ENCODE measurements at places on chromosomes 13 and 19.

- DNase-seq = no peak
Measured at GRCh38 chr19:16518061-16518460, 21.9 kb downstream of the C19orf44 start.

DNA sequence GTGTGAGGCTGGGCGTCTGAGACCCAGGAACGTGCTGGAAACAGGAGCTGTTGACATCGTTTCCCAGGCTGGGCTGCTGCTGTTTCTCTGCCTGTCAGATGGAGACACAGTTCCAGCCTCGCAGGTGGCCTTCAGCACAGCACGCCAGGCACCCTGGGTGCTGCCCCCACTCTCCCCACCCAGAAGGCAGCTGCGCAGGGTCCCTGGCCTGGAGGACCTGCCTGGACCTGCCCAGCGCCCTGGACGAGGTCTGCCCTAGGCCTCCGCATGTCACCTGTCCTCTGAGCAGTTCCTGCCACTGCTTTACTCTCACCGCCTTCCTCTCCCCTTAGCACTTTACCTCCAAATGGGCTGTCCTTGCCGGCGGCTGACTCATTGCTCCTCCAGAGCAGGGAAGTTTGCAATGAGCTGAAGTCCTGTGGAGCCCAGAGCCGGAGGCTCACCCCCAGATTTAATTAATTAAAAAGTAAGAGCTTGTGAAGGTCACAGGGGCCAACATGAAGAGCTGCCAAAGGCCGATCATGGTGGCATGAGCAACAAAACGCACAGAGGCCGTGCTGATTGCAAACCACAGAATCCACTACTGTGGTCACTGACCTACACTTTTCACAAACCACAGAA is 32.2 kb downstream of the C13orf46 start:
- DNase-seq = no peak

- DNase-seq = no peak
Measured at GRCh38 chr19:18745012-18745735, 45.9 kb downstream of the COMP start.

DNA sequence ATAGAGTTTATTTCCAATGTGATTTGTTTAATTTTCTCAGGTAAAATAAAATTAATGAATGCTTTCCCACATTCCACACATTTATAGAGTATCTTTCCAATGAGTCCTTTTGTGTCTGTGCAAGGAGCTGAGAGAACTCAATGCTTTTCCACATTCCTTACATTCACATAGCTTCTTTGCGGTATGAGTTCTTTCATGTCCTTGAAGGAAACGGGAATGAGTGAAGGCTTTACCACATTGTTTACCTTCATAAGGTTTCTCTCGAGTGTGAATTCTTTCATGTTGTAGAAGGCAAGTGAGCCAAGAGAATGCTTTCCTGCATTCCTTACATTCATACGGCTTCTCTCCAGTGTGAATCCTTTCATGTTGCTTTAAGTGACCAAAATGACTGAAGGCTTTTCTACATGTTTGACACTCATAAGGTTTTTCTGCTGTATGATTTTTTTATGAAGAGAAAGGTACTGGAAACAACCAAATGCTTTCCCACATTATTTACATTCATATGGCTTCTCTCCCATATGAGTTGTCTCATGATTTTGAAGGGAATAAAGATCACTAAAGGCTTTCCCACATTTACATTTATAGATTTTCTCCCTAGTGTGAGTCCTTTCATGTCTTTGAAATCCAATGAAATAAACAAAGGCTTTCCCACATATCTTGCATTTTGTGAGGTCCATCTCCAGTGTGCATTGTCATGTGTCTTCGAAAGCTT is 14.4 kb upstream of the ZNF442 start:
- DNase-seq = no peak

- DNase-seq = no peak
Measured at GRCh38 chr13:20219577-20219976, 12.5 kb downstream of the GJB6 start.

DNA sequence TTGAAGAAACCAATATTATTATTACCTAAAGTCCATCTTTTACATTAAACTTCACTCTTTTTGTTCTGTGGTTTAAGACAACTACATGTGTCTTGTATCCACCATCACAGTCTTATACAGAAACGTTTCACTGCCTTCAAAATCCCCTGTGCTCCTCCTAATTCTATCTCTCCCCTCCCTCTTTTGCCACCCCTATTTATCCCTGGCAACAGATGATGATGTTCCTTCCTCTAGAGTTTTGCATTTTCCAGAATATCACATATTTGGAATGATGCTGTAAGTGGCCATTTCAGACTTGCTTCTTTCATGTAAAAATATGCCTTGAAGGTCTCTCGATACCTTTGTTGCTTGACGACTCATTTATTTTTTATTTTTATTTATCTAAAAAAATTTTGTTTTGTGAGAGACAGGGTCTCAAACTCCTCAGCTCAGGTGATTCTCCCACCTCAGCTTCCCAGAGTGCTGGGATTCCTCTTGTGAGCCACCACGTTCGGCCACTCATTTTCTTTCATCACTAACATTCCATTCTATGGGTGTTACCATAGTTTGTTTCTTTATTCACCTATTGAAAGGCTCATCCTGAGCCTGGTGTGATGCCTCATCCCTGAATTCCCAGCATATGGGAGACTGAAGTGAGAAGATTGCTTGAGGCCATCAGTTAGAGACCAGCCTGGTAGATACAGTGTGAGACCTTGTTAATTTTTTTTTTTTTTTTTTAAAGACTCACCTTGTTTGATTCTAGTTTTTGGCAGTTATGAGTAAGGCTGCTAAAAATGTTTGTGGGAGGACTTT is 8.4 kb downstream of the ZNF763 start:
- DNase-seq = no peak

DNA sequence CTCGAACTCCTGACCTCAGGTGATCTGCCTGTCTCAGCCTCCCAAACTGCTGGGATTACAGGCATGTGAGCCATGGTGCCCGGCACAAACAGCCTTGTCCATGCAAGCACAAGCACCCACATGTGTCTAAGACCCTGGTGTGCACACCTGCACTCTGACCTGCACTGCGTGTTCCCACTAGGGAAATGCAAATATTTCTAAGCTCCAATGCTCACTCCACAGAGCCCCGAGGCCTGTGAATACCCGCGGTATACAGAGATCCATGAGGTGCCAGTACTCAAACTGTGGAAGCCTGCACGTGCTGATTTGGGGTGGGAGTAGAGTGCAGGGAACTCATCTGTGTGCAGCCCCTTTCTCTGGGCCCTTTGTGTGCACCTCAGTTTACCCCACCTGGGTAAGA is 14.7 kb downstream of the GADD45B start:
- no peak for DNase-seq

GRCh38 chr19:19711934-19712828 is 20.7 kb downstream of the ZNF14 start:
- no peak for DNase-seq

DNA sequence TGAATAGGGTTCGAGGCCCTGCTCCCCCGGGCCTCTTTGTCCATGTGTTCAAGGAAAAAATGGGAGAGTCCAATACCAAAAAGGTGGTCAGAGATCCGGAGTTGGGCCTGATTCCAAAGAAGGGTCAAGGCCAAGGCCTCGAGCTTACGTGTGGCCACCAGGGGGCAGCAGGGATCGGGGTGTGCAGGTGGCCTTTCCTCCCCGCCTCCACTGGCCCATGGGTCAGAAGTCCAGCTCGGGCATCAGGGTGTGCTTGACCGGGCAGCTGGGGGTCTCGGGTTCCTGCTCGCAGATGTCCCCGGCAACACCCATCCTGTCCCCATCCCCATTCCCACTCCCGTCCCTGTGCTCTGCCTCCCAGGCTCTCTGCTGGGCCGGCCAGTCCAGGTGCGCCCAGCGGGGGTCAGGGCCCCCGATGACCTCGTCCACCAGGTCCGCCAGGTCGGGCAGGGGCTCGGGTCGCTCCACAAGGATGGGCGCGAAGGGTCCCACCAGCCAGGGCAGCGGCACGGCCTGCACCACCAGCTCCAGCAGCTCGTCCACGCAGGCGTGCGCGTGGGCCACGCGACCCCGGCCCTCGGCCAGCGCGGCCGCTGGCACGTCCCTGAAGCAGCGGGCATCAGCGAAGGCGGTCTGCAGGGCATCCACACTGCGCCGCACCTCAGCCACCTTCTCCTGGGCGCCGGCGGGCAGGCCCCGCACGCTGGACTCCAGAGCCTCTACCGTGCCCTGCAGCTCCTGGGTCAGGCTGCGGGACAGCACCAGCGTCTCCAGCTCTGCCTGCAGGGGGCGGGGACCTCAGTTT is 5.2 kb upstream of the PLIN4 start:
- no peak for DNase-seq

DNA sequence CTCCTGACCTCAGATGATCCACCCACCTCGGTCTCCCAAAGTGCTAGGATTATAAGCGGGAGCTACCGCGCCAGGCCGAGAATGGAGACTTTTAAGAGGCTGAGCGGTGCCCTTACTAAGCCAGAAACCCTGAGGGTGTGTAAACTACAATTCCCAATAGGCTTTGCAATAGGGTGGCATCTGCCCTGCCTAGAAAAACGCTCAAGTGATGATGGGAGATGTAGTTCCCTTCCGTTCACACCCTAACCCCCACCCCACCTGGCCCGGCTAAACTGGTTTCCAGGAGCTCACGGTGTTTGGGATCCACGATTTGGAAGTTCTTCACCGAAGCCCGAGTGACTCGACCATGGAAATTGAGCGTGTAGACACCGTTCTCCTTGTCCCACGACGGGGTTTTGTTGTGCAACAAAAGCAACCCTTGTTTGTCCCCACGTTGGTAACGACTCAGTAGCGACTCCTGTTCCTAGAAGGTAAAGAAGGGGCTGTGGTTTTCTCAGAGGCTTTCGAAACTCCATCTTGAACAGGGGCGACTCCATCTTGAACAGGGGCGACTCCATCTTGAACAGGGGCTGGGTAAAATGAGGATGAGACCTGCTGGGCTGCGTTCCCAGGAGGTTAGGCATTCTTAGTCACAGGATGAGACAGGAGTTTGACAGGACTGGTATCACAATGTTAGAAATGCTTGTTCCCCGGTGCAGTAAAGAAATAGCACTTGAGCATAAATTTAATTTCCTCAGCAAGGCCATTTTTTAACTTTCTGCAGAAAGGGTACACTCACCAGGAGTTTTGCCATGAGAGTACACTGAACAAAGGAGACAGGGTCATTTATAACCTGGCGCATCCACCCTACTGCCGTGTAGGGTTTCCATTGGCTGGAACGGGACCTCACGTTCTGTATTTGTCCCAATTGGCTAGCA is 9.8 kb downstream of the PPP1R15A start:
- no peak for DNase-seq

DNA sequence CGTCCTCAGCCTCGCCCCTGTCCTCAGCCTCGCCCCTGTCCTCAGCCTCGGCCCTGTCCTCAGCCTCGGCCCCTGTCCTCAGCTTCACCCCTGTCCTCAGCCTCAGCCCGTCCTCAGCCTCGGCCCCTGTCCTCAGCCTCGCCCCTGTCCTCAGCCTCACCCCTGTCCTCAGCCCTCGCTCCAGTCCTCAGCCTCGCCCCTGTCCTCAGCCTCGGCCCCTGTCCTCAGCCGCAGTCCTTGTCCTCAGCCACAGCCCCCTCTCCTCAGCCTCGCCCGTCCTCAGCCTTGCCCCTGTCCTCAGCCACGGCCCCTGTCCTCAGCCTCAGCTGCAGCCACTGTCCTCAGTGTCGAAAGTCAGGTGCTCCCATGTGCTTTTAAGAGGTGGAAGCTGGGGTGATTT is 10.5 kb downstream of the C13orf46 start:
- DNase-seq = no peak

DNA sequence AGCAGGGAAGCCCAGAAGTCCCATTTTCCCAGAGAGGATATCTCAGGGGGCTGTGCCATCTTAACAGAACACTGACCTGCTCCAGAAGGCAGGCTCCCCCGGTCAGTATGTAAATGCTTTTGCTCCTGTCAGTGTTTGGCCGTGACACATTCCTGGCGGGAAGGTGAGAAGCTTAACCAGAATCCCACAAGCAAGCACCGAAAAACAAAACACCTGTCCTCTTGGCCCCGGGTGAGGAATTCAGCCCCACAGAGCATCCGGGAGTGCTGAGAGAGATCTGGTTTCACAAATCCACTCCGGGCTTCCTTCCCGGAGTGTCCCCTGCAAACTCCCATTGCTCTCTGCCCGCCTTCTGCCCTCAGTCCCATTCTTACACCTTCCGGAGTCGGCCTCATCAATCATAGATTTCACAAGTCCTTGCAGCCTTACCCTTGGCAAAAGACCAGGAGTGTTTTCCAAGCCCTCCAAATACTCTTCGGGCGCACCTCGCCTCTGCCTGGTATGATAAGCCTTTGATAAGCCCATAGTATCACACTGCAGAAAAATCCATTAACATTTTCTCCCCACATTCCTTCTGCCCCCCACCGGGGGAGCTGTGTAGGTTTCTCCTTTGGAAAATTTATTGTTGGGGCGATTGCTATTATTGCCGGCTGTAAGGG is 12.2 kb downstream of the TPM4 start:
- DNase-seq = no peak

DNA sequence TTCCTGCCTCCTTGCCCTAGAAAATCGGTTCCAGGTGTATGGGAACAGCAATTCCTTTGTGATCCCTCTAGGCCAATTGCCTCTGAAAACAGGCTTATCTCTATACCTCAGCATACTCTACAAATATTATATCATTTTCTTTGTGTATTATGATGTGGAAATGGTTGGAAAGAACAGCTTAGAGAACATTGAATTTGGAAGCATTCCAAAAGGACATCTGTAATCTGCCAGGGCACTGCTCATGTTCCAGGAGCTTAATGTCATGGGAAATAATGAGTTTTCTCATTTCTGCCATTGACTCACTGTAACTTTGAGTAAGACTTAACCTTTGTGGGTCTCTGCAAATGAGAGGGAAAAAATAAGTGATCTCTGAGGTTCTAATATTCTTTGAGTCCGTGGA is 147.3 kb downstream of the UFM1 start:
- DNase-seq = no peak

- DNase-seq = no peak
Measured at GRCh38 chr13:68727165-68727564, 1380.5 kb upstream of the ATXN8OS start.

- DNase-seq = no peak
Measured at GRCh38 chr13:99459099-99459850, 42.0 kb upstream of the TM9SF2 start.

- no peak for DNase-seq
Measured at GRCh38 chr19:8421484-8422461, 8.7 kb downstream of the MARCHF2 start.

- DNase-seq = no peak
Measured at GRCh38 chr13:113933901-113934300, 40.0 kb downstream of the C13orf46 start.

- DNase-seq = no peak
Measured at GRCh38 chr13:26323127-26323526, 69.2 kb downstream of the CDK8 start.

- DNase-seq = no peak
Measured at GRCh38 chr13:40236566-40237168, 429.8 kb downstream of the FOXO1 start.

- no peak for DNase-seq
Measured at GRCh38 chr13:42875475-42876269, 94.3 kb downstream of the FAM216B start.

- no peak for DNase-seq
Measured at GRCh38 chr13:73677048-73677601, 457.1 kb downstream of the KLF12 start.

GRCh38 chr13:73370066-73370465 is 311.3 kb downstream of the KLF5 start:
- DNase-seq = no peak

- DNase-seq = peak; percentile 85
Measured at GRCh38 chr19:46614114-46614722, 10.7 kb downstream of the PTGIR start.
